ENCODE measurements at places on chromosomes 5 and 9. TPM values are rescaled to one million over a fixed set of nuclear protein-coding genes. Genes with fewer than 3 reads are reported as not detected.
A peak's percentile ranks its signal among the peaks of the same experiment; 100 is the strongest.

GRCh38 chr5:7668627-7669026, 182.3 kb downstream of the CFAP90 start:
- no peak for DNase-seq

- no peak for DNase-seq
Observed at GRCh38 chr9:115494393-115494792, 376.4 kb upstream of the TNC start.

The LHX3 gene
- not detected for total RNA-seq

- DNase-seq, result peak; percentile 72
Observed at GRCh38 chr5:175693741-175694140, 35.9 kb downstream of the HRH2 start.

DNA sequence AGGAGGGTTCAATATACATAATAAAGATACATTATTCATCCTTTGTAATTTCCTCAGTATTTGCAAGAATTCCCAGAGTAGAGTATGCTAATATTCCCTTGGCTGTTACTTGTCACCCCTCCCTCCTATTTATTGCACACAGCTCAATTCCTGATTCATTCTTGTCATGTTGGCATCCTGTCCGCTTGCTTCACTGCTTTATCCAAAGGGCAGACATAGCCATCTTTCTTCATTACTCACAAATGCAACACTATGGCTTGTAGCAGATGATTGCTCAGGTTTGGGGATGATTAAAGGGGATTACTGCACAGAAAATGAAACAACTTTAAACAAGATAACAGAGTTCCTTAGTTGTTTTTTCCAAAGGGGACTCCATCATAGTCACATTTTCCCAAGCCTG, 1.2 kb upstream of the IL33 start:
- no peak for DNase-seq

GRCh38 chr9:136720251-136720897, 8.0 kb downstream of the DIPK1B start:
- DNase-seq, result no peak

GRCh38 chr5:93620487-93621326, 37.7 kb downstream of the NR2F1 start:
- peak; percentile 84 for DNase-seq

DNA sequence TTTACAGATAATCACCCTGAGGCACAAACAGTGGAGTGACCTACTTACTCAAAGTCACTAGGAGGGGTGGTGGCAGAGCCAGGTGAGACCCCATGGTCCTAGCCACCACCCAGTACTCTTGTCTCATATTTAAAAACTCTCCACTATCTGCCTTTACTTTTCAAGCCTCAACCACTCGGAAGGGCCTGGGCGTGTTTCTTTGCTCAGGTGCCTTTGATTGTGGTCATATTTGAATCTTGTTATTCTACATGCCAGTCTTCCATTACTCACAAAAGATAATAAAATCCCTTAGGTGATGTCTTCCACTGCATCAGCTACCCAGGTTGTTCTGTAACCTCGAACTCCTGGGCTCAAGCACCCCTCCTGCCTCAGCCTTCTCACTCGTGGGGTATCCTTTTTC, 20.7 kb upstream of the TRIM36 start:
- no peak for DNase-seq

The CCNO gene
- 0.22 TPM for total RNA-seq

The TPPP gene
- total RNA-seq, result 7.3 TPM

The CER1 gene
- total RNA-seq, result not detected

The ANKRD20A1 gene
- 0.59 TPM for total RNA-seq

The KIF24 gene
- 0.89 TPM for total RNA-seq

GRCh38 chr9:121645003-121645402, 6.4 kb upstream of the DAB2IP start:
- DNase-seq, result no peak

- no peak for DNase-seq
Observed at GRCh38 chr5:16459451-16459850, 6.1 kb downstream of the ZNF622 start.

DNA sequence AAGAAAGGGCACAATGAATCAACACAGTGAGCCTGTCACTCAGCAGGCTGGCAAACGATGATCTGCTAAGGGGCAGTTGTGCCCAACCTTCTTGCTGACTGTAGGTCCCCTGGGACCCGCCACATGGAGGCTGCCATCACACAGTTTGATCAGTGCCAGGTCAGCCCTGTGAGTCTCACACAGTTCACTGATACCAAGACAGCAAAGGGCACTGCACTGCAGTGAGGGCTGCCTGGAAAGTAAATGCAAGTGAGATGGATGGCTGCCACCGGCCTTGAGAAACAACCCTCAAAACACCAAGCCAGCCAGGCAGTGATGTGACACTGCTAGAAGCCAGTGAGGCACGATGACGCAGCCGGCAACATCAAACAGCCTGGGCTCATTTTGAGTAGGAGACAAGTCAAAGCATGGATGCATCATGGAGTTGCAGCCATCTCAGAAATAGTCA, 30.3 kb downstream of the FOXD1 start:
- DNase-seq, result no peak

DNA sequence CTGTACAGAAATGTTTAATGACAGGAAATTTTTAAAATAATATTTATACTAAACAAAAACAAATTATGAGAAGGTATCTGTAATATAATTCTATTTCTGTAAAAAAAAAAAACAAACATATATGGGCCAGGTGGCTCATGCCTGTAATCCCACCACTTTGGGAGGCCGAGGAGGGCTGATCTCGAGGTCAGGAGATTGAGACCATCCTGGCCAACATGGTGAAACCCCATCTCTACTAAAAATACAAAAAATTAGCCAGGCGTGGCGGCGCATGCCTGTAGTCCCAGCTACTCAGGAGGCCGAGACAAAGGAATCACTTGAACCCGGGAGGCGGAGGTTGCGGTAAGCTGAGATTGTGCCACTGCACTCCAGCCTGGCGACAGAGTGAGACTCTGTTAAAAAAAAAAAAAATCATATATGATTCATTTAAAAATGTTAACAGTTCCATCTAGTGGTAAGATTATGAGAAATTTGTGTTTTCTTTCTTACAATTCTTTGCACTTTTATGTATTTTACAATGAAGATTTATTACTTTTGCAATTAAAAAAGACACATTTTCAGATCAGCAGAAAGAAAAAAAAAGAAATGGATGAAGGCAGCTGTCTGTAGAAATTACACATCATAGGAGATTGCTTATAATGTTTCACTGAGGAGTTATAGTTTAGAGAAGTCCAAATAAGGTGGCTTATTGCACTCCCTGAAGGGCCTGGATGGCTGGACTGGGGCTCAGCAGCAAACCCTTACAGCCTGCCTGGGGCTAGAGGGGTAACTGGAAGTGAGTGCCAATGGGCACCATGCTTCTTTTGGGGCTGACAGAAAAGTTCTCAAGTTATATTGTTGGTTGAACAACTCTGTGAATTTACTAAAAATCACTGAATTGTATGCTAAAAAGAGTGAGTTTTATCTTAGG, 20.3 kb downstream of the C9orf153 start:
- DNase-seq, result no peak

GRCh38 chr5:14824499-14824898, 47.1 kb downstream of the ANKH start:
- DNase-seq, result no peak

The ZNF474 gene
- not detected for total RNA-seq

GRCh38 chr9:72884508-72884907, 68.3 kb downstream of the ALDH1A1 start:
- DNase-seq, result no peak

The WDR5 gene
- 16.6 TPM for total RNA-seq

The MCC gene
- 17.7 TPM for total RNA-seq

The ACOT12 gene
- total RNA-seq, result not detected

- DNase-seq, result no peak
Observed at GRCh38 chr9:69028754-69029153, 6.8 kb upstream of the FXN start.

The UBE2QL1 gene
- 13.1 TPM for total RNA-seq

- peak; percentile 68 for DNase-seq
Observed at GRCh38 chr5:1526190-1526631, 2.5 kb upstream of the LPCAT1 start.

DNA sequence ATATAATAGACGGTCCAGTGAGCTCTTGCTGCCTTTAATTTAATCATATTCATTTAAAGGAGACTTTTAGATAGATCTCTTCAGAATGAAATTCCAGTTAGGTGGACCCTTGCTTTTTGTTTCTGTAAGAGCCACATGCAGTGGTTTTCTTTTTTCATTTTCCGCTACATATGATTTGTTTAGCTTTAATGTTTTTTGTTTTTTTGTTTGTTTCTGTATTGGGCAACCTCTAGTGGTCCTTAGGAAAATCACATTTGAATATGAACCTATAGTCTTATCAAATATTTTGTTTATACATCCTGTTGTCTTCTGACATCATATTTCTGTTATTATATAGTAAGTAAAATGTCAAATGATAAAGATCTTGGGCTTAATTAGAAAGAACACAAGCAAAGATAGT, 150.8 kb downstream of the HACD4 start:
- no peak for DNase-seq

The TERT gene
- total RNA-seq, result not detected

The CDK9 gene
- 48.7 TPM for total RNA-seq

DNA sequence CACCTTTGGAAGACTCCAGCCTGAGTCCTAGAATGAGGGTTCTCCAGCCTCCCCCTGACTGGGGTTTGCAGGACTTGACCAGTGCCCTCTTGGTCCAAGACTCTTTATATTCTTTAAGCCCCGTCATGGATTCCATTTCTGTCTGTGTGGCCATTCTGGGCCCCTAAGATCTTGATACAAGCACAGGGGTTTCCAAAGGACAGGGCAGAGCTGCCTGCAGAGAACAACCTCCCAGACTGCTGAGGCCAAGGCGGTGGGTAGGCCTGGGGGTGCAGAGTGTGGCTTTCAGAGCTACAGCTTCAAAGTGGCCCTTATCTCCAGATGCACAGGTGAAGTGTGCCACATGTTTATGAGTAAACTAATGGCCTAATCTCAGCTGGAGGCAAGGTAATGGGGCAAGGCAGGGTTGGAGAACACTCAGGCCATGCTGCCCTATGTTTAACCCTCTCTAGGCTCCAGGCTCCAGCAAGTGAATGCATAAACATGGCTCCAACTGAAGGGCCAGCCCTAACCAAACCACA, 32.1 kb downstream of the FOXI1 start:
- no peak for DNase-seq

The CCDC180 gene
- total RNA-seq, result 2.2 TPM

The ZNF354B gene
- total RNA-seq, result 8.2 TPM

DNA sequence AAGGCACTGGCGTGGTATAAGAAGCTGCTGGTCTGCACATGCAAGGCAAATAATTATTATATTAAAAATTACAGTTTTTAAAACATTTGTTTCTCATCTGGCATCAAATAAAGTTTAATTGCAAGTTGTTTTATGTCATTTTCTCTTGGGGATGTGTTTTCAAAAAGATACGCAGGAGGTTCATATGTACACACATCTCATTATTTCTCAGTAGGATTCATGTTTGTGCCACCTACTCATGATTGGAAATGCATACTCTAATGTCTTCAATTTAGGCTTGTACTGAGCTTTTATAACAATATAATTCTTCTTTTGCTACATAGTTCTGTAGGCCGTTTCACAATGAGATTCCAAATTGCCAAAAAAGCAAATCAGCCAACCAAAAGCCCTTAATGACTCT, 244.2 kb upstream of the MEF2C start:
- DNase-seq, result no peak

- no peak for DNase-seq
Observed at GRCh38 chr9:123584202-123585176, 228.5 kb downstream of the CRB2 start.

GRCh38 chr5:103014983-103015382, 105.0 kb downstream of the GIN1 start:
- DNase-seq, result no peak

The SPATA31C2 gene
- total RNA-seq, result not detected

The GABBR2 gene
- total RNA-seq, result 1.1 TPM

GRCh38 chr9:38482918-38483592, 58.8 kb upstream of the IGFBPL1 start:
- no peak for DNase-seq

DNA sequence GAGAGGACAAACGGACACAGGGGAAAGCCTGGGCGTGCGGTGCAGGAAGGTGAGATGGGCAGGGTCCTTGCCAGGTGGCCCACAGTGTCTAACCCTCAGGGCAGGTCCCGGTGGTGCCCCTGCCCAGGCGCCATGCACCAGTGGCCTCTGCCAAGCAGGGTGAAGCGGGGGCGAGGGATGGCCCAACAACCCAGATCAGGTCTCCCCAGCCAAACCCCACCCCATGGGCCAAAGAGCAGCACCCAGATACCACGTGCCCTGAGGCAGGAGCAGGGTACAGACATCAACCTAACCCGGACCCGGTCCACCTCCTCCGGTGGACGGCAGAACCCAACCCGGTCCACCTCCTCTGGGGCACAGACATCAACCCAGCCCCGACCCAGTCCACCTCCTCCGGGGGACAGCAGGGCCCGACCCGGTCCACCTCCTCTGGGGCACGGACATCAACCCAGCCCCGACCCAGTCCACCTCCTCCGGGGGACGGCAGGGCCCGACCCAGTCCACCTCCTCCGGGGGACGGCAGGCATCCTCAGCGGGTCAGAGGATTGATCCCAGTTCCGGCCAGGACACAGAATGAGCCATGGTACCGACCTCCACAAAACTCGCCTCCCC, 12.8 kb downstream of the SLC12A7 start:
- DNase-seq, result no peak

The FBP1 gene
- total RNA-seq, result 0.92 TPM

The ADAMTS12 gene
- 2.8 TPM for total RNA-seq

The GFPT2 gene
- total RNA-seq, result 12.9 TPM

- no peak for DNase-seq
Observed at GRCh38 chr5:57383093-57383861, 99.3 kb downstream of the ACTBL2 start.

The FRMD3 gene
- total RNA-seq, result 123 TPM

GRCh38 chr9:8382266-8382665, 582.7 kb upstream of the DMAC1 start:
- no peak for DNase-seq

Measured in cardiac septum (tissue), 1 donor.